T-helper 22 cell (primary cell): ENCODE measurements at places on chromosomes 3 and 15.
A peak's percentile ranks its signal among the peaks of the same experiment; 100 is the strongest.

- peak; percentile 49 for DNase-seq
These were observed 46.1 kb downstream of the RFTN1 start for GRCh38 chr3:16467393-16467792.

GRCh38 chr3:10901296-10901945, 85.4 kb downstream of the SLC6A11 start:
- DNase-seq = no peak

GRCh38 chr3:121152573-121152972, 244.6 kb downstream of the STXBP5L start:
- no peak for DNase-seq

- no peak for DNase-seq
These were observed 63.6 kb downstream of the SLC15A2 start for GRCh38 chr3:121957674-121958415.

GRCh38 chr15:52912172-52912571, 122.0 kb upstream of the ONECUT1 start:
- DNase-seq = no peak

DNA sequence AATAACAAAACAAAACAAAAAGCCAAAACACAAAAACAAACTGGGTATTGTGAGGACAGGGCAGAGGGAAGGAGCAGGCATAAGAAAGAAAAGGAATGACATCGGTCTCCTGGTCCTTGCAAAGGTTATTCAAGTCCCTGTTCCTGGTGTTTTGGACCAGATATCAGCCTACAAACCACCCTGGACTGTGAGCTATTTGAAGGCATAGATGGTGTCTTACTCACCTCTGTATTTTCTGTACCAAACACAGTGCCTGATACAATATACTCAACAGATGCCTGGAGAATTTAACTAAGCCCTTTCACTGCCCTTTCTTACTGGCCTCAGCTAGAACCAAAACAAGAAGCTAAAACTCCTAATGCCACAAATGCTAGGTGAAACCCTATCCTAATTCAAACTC, 197.0 kb downstream of the TIGIT start:
- no peak for DNase-seq

GRCh38 chr15:34161329-34161963, 48.5 kb downstream of the KATNBL1 start:
- no peak for DNase-seq

GRCh38 chr3:42425736-42426407, 15.5 kb upstream of the LYZL4 start:
- no peak for DNase-seq

DNA sequence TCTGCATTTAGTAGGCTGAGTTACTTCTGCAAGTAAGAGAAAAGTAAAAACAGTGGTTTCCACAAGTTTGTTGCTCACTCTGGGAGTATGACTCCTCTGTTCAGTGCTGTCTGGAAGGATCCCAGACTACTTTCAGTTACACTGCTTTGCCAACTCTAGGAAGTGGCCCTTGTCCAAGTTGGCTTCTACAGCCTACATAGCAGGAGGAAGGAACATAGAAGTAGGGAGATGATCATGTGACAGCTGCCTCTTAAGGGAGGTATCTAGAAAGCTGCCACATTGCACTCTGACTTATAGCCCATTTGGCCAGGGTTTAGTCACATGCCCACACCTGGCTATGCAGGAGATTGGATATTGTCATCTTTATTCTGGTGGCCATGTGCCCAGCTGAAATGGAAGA, 298.1 kb downstream of the NSUN3 start:
- no peak for DNase-seq

DNA sequence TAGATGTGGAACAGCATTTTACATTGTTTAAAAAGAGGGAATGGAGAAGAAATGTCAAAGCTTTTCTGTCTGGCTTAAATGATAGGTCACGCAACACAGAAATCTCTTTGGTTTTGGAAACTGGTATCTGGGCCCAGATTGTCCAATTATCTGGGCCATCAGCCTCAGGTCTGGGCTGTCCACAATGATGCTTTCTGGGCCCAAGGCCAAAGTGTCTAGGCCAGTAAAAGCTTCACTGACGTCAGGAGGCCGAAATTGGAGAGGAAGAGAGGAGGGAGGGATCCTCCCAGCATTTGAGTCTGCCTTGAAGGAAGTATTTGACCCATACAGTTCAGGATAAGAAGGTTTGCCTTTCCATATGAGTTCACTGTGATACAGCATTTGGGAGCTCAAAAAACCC, 60.7 kb upstream of the ALDH1A3 start:
- DNase-seq = no peak

DNA sequence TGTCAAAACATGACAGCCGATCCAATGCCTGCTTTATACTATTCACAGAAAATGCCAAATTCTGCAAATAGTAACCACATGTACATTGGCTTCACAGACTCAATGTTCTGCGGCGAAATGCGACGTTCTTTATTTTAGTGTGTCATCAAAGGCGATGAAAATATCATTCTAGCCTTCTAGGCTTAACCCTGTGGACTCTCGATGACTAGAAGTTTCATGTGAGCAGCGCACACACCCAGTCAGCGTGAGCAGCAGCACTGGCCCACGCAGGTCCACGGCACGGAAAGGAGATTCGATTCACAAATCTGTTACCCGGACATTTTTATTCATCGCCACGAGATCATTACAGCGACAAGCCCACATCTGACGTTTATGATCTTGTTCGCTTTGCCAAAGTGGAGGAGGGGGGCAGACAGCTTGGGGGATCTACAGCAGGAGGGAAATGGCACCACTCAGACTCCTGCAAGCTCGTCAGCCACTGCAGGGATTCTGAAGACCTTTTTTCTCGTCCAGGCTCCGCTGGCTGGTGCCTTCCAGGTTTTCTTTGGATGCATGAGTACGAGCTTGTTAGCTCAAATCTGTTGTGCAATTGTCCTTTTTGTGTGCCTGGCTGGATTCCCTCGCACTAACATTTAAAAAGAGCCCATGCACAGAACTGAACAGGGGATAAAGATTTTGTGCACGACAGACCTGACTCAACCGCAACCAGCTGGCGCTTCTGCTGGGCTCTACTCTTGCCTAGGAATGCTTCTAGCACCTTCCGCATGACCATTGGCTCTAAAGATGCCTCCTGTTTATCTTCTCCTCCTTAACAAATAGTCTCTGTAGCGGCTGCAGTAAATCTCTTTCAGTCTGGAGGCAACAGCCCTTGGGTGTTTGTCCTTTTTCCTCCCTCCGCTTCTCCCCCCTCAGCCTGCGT, 938.4 kb downstream of the MCTP2 start:
- DNase-seq = no peak

GRCh38 chr3:1072041-1072440, 20.8 kb upstream of the CNTN6 start:
- no peak for DNase-seq

GRCh38 chr15:56019060-56019793, 25.8 kb upstream of the NEDD4 start:
- no peak for DNase-seq

DNA sequence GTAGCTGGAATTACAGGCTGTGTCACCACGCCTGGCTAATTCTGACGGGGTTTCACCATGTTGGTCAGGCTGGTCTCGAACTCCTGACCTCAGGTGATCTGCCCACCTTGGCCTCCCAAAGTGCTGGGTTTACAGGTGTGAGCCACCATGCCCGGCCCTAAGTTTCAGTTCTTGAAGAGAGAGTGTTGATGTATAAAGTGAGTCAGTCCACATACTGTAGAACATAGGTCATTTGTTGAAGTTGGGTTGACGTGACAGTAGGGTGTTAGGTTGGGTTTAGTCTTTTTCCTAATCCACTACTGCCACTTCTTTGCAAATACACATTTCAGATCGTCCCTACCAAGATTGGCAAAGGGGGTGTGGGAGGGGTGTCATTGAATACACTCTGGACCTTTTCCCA, 15.2 kb downstream of the DNAJC19 start:
- DNase-seq = no peak

DNA sequence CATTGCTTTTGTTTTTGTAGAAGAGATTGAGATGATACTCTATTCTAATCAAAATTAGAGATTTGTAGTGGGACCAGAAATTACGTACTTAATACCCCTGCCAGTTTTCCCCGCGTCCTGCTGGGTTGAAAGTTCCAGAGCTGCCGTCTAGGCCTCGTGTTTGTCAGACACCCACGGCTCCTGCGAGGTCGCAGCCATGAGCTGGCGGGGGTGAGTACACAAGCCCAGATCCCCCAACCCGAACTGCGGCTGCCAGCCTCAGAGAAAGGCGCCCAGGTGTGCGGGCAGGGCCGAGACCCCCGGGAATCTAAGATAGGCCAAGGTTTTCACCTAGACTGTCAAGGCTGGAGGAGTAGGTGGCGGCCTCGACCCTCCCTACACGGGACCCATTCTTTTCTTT, 26.3 kb downstream of the GPR160 start:
- no peak for DNase-seq

- DNase-seq = no peak
These were observed 46.7 kb downstream of the ARNT2 start for GRCh38 chr15:80450811-80451321.

DNA sequence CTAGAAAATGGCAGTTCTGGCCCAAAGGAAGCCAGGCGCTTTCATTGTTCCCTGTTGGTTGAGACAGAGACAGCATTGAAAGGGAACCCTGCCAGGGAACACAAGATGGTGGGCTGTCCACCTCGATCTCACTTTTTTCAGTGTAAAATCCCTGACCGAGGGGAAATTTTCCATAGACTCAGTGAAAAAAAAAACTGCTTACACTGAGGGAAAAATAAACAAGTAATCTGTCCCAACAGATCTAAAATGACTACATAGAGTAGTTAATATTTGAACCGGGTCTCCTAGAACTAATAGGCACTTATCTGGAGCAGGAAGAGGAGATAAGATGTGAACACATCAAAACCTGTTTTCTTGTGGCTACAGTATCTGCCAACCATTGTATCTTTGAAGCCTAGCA, 763.4 kb upstream of the GOLIM4 start:
- DNase-seq = no peak

- DNase-seq = no peak
These were observed 1.5 kb downstream of the RHOA start for GRCh38 chr3:49410066-49410845.

GRCh38 chr3:114144909-114145688, 33.8 kb downstream of the DRD3 start:
- DNase-seq = no peak

GRCh38 chr3:151301787-151302186, 14.8 kb downstream of the GPR87 start:
- no peak for DNase-seq

DNA sequence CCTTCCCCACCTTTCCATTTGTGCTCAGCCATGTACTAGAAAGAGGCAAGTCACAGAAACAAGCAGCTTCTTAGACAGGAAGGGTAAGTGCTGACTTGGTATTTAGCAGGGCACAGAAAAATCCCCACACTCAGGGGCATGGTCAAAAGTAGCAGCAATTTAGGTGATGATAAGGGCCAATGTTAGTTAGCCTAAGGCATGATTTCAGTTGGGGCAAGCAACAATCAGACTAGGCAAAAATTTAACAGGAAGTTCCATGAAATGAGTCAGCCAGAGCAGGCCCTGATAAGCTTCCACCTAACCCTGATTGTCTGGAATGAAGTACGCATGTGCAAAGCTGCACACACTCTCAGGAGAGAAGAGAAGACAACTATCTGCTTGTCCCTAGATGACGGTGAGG, 423.4 kb upstream of the UBE2E2 start:
- no peak for DNase-seq
